ENCODE measurements at places on chromosomes 6 and 20.

DNA sequence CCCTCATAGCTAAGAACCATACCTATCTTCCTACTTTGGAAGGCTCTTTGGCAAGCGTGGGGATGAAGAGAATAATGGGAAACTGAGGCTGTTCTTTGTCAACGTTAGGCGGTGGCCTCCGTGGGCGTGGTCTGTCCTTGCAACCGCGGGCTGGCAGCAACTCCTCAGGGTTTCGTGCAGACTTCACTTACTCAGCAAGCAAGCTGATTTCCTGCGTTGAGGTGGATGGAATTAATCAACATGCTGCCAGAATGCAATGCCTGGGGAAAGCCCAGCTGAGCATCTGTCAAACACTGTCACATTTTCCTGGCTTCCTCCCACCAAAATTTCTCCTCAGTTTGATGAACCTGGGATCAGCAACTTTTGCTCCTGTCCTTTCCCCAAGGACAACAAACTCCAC lies 9.2 kb upstream of the IL17F start:
- no peak for DNase-seq

DNA sequence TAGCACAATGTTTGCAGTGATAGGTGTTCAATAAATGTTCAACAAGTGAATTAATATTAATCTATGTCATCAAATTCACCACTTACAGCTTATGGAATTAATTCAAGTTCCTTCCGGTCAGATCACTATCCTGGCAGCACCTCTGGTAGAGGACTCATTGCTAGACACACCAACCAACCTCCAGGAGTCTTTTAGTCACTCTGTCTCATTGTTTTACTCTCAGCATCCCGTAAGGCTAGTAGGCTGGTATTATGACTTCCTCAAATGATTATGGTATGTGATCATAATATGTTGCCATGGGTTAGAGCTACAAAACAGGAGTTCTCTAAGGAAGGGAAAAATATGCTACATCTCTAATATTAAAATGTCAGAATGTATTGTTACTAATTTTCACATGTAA lies 21.7 kb upstream of the MMS22L start:
- no peak for DNase-seq

DNA sequence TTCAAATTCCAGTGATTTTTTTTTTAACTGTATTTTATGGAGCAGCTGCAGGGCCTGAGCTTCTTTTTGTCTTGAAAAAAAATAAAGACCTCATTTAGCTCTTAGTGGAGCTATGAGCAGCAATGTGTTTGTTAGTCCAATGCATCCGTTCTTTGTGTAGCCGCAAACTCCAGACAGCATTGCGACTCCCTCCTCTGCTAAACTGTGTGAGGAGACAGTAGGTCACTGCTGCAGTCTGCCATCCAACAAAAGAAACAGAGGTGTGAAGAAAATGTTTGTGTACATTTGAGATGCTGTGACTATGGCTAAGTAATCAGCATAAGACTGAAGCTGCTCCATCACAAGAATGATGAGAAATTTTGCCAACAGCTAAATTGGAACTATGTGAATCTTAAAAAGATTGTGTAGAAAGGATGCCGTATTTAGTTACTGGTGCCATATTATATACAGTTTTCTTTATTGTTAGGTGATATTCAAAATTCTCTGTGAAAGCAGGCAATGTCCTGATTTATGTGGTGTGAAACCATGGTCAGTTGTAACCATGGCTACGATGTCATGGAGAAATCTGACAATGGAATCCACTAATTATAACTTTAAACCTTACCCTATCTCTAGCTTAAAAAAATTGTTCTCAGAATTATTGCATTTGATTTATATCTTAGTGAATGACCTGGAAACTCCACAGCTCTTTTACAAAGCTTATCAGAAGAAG lies 428.8 kb upstream of the EPHA7 start:
- DNase-seq = no peak

GRCh38 chr20:7770578-7770977 lies 169.7 kb downstream of the HAO1 start:
- DNase-seq = no peak

DNA sequence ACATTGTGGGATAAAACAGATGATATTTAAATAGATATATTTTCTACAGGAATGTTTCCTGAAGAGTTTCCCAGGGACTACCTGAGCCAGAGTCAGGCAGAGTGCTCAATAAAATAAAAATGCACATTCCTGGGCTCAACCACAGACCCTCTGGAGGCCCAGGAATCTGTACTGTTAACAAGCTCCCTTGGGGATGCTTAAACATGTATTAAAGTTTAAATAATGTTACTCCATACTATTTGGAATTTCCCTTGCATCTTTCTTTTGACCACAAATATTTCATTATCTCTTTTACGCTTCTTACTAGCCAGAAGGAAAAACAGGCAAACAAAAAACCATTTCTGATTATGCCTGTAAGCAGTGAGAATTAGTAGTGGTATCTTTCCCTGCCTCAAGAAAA lies 42.3 kb downstream of the GPR63 start:
- no peak for DNase-seq

- DNase-seq = no peak
Observed at GRCh38 chr6:25435416-25435985, 156.3 kb downstream of the CARMIL1 start.

GRCh38 chr6:162580619-162581018 lies 146.9 kb downstream of the PRKN start:
- DNase-seq = no peak

DNA sequence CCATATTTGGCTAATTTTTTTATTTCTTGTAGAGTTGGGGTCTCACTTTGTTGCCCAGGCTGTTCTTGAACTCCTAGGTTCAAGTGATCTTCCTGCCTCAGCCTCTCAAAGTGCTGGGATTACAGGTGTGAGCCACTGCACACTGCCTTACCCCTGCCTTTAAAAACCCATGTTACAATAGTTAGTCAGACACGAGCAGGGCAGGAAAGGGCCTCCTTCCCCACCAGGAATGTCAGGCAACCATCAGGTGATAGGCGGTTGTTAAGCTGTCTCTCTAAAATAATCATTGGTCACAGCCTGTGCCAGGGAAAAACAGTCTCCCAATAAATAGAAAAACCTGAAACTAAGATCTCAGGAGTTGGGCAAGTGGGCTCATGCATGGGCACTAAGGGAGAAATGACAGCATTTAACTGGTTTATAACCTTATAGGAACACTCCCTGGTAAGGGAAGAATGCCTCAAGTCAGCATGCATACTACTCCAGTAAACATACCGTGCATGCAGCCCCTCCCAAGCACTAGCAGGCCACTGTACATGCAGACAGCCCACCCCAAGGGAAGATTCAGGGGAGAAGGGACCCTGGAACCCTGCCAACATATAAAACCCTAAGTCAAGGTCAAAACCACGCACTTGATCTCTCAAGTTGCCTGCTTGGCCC lies 8.4 kb downstream of the OR2H2 start:
- no peak for DNase-seq

DNA sequence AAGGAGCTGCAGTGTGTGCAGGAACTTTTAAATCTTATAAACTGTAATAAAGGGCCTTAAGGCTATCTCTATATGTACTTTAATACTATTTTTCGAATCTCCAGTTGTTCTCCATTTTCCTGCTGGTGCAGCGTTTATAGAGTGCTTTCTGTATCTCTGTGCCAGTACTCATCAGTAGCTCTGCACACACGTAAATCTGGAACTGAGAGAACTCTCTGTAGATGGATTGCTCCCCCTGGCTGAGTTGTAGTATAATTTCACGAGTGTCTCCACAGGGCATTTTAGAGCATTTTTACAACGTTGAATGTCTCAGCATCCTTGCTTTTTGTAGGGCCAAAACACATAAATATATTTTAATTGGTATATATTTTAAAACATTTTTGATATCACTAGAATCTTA lies 256.5 kb downstream of the TRDN start:
- DNase-seq = no peak

GRCh38 chr6:106894978-106895702 lies 79.4 kb downstream of the CD24 start:
- DNase-seq = no peak

DNA sequence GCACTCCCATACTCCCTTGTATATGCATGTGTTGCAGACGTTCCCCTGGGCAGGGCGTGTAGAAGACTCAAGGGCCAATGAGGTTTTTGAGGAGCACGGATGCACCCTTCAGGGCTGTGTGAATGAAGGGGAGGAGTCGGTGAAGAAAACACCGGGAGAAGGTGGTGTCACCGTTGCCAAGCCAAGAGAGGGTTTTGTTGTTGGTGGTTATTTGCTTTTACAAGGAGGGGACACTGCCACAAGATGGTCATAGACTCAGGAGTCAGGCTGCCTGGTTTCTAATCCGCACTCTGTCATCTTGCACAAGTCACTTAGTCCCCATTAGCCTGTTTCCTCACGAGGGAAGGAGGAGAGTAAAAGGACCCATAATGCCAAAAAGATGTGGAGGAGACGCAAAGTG lies 124.0 kb downstream of the PXDC1 start:
- DNase-seq = no peak

- DNase-seq = no peak
Observed at GRCh38 chr6:49072146-49072545, 390.9 kb downstream of the MMUT start.

DNA sequence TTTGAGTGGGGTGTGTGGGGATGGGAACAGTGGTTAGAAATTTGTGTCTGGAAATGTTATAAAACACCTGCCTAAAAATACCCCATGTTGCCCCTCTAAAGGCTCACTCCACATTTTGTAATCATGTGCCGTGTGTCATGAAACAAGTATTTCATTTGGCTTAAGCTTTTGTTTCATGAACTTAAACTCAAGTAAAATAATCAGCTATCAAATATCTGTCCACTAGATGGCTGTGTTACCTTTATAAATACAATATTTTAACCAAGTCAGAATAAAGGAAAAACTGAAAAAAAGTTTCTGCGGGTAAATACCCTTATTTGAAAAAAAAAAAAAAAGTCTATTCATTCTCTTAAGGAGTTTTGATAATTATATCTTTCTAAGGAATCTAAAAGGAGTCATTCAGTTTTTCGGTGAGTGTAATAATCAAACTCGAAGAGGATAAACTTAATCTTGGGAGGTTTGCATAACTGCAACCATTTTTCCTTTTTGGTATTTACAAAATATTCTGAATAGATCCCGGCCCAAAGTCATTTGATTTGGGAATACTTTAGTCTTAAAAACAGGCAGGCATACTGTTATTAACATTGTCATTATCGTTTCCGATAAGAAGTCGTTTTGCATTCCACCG lies 29.9 kb upstream of the MTRF1L start:
- DNase-seq = no peak

DNA sequence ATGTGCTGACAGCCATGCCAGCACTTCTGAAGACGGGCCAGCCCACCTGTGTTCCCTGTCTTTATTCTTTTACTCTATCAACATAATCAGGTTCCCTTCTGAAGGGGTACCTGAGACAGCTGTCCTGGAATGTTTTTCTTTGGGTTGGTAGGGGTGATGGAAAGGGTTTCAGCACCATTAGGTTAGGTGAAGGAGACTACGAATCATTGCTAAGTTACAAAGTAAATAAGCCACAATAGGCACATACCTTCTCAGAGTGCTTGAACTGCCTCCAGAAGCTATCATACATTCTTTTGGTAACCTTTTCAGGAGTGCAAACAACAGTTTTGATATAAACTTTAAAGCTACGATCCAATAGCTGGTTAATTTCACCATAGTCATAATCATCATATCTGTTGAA lies 106.3 kb downstream of the SESN1 start:
- no peak for DNase-seq

- DNase-seq = no peak
Observed at GRCh38 chr6:110528101-110528929, 51.9 kb upstream of the SLC22A16 start.

DNA sequence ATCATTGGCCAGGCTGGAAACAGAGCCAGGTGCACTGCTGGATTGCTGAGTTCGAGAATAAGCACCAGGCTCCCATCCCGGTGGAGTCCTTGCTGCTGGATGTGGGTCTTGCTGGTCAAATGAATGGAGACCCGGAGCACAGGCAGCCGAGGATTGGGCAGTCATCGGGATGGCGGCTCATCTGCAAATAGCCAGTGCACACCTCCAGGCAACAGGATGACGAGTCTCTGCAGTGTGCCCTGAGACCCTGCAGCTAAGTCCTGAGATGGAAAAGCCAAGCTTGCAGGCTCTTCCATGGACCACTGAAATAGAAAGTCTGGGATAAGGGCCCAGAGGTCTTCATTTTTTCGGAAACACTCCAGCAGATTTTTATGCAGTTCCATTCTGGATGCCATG lies 143.5 kb downstream of the WDR27 start:
- DNase-seq = no peak

- DNase-seq = no peak
Observed at GRCh38 chr6:130958468-130958867, 104.6 kb downstream of the EPB41L2 start.

DNA sequence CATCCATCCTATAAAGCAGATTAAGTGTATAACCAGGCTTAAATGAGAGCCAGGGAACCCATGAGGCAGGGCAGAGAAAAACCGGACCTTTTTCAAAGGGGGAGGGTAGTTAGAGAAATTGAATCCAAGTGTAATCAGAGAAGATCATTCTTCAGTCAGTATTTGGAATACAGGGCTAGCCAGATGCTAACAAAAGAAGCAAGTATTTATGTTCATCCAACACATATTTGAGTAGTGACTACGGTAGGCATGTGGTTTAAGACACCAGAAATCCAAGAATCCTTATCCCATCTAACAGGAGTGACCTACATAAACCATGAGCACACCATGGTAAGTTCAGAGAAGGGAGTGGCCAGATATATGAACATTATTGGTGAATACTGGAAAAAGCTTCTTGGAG lies 46.8 kb upstream of the FAM83C start:
- no peak for DNase-seq

GRCh38 chr6:5457041-5457440 lies 195.7 kb downstream of the FARS2 start:
- no peak for DNase-seq

- DNase-seq = no peak
Observed at GRCh38 chr20:61766921-61767610, 298.6 kb downstream of the TAF4 start.

- DNase-seq = no peak
Observed at GRCh38 chr6:46605091-46605797, 47.4 kb downstream of the CYP39A1 start.

GRCh38 chr20:11267131-11267761 lies 593.4 kb upstream of the JAG1 start:
- DNase-seq = no peak

DNA sequence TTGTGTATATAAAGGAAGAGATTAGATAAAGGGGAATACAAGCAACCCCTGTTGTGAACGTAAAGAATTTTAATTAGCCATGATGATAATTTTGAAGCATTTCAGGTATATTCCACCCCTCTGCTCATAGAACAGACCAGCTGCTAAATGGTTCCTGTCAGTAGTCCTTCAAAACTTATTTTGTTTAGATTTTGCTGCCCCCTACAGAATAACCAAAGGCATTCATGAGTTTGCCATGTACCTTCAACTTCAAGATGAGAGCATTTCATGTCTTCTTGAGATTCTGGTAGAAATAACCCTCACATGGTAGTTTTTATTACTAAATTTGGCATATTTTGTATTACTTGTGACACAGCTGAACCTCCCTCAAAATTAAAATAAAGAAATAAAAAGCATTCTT lies 1586.7 kb downstream of the HACE1 start:
- DNase-seq = no peak

- DNase-seq = no peak
Observed at GRCh38 chr6:146590492-146590891, 8.3 kb upstream of the ADGB start.

- no peak for DNase-seq
Observed at GRCh38 chr6:35833536-35833935, 28.4 kb downstream of the LHFPL5 start.

Data from stimulated activated CD8-positive, alpha-beta memory T cell treated with anti-CD3 and anti-CD28 coated beads, Interleukin-4, amount 100 ng/mL, for 4 hours (primary cell).